ENCODE measurements at places on chromosomes 13 and 19. TPM values are rescaled to one million over a fixed set of nuclear protein-coding genes. Genes with fewer than 3 reads are reported as not detected.

Gene MEIOSIN
- total RNA-seq: not detected

Gene ATXN8OS
- not detected for total RNA-seq

Gene ZNF345
- 1.3 TPM for total RNA-seq

Gene CBARP
- total RNA-seq: 1.1 TPM

Gene IZUMO2
- total RNA-seq: not detected

Gene NDUFA11
- total RNA-seq: 196 TPM

Gene ETHE1
- total RNA-seq: 156 TPM

Gene CRTC1
- total RNA-seq: 1.7 TPM

Gene LRP3
- 35.6 TPM for total RNA-seq

Gene DLL3
- total RNA-seq: not detected

Gene LILRB2
- total RNA-seq: not detected

Gene LGALS14
- total RNA-seq: 0.08 TPM

Gene ZNF443
- 2.9 TPM for total RNA-seq

Gene MEF2B
- total RNA-seq: not detected

Gene TYROBP
- total RNA-seq: not detected

Gene ATP4B
- total RNA-seq: not detected

Gene ZNF91
- total RNA-seq: 12.6 TPM

Data from smooth muscle cell of the coronary artery (primary cell).